ENCODE measurements at places on chromosomes 5 and 9.

DNA sequence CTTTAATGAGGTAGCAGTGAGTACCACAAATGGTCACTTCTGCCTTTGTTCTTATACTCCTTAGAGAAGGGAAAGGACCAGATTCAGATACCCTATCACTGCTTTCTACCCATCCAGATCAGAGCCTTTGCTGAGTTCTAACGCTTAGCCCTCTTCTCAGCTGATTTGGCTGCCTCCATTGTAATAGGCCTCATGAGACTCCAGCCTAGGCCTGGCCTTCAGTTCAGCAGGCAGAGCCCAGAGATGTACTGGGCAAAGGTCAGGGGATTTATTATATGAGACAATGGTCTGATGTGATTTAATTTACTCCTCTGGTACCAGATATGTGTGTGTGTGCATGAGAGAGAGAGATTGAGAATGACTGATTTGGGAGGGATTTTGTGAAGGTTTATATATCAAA lies 124.7 kb downstream of the GHR start:
- DNase-seq, result no peak

GRCh38 chr5:74167206-74167929 lies 473.2 kb downstream of the ENC1 start:
- peak; percentile 89 for DNase-seq

- peak; percentile 25 for DNase-seq
Measured at GRCh38 chr5:142746532-142747433, 23.4 kb upstream of the ARHGAP26 start.

DNA sequence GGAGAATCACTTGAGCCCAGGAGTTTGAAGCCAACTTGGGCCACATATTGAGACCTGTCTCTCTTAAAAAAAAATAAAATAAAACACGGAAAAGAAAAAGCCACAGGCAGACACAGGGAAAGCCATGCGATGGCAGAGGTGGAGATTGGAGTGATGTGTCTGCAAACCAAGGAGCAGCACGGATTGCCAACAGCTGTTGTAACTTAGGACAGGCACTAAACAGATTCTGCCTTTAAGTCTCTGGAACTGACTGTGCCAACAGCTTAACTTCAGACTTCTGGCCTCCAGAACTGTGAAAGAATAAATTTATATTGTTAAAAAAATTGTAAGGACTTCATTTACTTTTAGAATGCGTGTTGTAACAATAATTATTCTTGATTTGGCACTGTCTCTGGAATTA lies 318.5 kb upstream of the CHD1 start:
- DNase-seq, result no peak

- peak; percentile 99 for DNase-seq
Measured at GRCh38 chr5:34686762-34687268, 30.7 kb downstream of the RAI14 start.

DNA sequence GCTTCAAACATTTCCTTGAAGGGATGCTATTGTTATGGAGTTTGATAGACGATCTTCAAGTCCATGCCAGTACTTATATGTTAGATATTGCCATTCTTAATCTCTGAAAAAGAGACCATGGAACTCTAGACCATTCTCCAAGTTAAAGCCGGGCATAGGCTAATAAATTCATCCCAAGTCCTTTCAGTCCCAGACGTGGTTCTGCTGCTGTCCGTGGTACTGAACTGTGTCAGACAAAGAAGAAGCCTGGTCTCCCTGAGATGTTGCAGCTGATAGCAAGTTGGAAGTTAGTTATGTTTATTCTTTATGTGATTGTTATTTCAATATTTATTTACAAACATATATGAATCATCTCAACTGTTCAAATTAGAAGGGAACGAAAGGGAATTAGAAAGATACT lies 158.7 kb downstream of the NMUR2 start:
- DNase-seq, result peak; percentile 8

DNA sequence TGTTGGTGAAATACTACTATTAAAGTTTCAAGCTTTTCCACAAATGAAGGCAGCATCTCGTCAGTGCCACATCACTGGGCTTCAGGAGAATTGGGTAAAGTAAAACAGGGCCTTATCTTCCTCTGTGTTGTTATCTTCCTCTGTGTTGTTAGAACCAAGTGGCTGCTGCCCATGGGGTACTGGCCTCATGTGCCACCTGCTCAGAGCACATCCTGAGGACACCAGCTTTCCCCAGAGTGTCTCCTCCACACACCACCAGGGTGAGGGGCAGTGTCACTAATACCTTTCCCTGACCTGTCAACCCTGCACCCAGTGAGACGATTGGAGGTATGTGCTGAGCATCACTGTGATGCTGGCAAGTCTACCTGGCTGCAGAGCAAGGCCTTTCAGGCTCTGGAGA lies 499.9 kb downstream of the SEMA5A start:
- DNase-seq, result no peak

GRCh38 chr9:113556877-113557593 lies 93.5 kb downstream of the RGS3 start:
- DNase-seq, result peak; percentile 39

DNA sequence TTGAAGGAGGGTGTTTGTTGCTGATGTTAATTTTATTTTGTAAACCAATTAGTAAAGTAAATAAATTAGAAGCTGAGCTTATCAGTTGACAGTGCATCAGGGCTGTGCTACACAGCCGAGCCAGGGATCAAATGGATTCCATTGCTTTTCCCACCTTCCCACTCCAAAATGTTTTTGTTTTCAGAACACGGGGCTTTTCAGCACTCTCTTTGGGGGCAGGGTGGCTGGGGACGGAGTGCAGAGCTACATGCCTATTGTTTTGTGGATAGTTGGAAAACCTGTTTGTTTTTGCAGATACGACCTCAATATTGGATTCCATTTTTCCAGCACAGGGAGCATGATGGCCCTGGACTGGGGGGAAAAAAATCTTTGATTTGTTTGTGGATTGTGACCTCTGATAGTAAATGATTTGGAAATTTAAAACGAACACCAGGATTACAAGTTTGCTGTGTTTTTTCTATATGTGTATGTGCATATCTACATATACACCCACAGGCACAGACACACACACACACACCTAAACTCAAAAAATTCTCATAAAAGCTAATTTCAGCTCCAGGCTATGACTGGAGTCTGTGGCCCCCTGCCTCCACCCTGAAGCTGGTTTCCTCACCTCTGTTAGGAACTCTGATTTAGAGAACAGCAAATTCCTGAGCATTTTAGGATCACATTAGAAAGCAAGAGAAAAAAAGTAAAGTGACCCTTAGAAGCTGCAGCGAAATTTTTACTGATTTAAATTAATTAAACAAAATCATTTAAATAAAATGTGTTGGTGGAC lies 371.7 kb upstream of the IRX2 start:
- DNase-seq, result no peak

DNA sequence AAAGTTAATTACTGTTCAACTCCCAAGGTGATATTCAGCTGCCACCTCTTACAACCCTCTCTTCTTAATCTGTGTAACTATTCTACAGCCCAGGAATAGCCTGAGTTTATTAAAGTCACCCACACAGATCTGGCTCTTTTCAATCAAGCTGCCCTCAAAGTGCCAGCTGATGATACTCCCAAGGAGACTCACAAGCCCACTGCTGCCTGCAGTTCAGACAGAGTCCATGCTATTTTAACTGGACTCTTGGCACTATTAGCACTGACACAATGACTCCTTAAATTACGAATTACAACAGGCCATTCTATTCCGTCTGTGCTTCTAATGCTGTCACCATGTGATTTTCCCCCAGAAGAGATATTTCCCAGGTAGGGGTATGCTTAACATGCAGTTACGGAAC lies 26.3 kb downstream of the REEP5 start:
- no peak for DNase-seq

GRCh38 chr5:98899456-98899855 lies 29.4 kb downstream of the CHD1 start:
- DNase-seq, result no peak

- peak; percentile 98 for DNase-seq
Measured at GRCh38 chr9:130847306-130848217, 12.5 kb downstream of the ABL1 start.

All from iris pigment epithelial cell (primary cell).